ENCODE measurements at places on chromosomes 6 and 20. TPM values are rescaled to one million over a fixed set of nuclear protein-coding genes. Genes with fewer than 3 reads are reported as not detected.
A peak's percentile ranks its signal among the peaks of the same experiment; 100 is the strongest.

GRCh38 chr20:51085769-51086168 is 62.9 kb upstream of the KCNG1 start:
- no peaks in the 10 kb centered on the region for H3K36me3 ChIP-seq
- DNase-seq = no peak
- H3K4me1 ChIP-seq = peaks cover 23% of the 10 kb centered on the region
- no peak overlapping the region for H3K4me3 ChIP-seq

Gene BMP2
- 1.2 TPM for total RNA-seq

Gene TNFRSF6B
- not detected for total RNA-seq

Gene HLA-DRA
- total RNA-seq = 2.8 TPM

DNA sequence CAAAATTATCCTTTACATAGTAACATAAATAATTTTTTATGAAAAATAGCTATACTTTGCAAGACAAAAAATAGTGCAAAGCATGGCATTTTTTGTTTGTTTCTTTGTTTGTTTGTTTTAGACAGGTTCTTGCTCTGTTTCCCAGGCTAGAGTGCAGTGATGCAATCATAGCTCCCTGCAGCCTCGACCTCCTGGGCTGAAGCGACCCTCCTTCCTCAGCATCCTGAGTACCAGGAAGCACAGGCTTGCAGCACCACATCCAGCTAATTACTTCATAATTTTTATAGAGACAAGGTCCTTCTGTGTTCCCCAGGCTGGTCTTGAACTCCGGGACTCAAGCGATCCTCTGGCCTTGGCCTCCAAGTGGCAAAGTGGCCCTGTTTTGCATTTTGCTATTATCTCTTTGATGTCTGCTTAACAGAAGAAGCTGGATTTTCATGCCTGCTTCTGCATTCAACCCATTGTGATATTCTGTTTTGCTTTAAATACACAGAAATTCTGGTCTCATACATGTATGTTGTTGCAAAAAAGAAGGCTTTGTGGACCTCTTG is 49.4 kb upstream of the ZMYND8 start:
- no peak overlapping the region for H3K4me3 ChIP-seq
- peaks cover under 1% of the 10 kb centered on the region for H3K36me3 ChIP-seq

- no peak overlapping the region for H3K4me3 ChIP-seq
- peaks cover 32% of the 10 kb centered on the region for H3K36me3 ChIP-seq
- H3K27me3 ChIP-seq = peaks cover 4% of the 10 kb centered on the region
These were observed 180.6 kb upstream of the HTR1E start for GRCh38 chr6:86756640-86757229.

DNA sequence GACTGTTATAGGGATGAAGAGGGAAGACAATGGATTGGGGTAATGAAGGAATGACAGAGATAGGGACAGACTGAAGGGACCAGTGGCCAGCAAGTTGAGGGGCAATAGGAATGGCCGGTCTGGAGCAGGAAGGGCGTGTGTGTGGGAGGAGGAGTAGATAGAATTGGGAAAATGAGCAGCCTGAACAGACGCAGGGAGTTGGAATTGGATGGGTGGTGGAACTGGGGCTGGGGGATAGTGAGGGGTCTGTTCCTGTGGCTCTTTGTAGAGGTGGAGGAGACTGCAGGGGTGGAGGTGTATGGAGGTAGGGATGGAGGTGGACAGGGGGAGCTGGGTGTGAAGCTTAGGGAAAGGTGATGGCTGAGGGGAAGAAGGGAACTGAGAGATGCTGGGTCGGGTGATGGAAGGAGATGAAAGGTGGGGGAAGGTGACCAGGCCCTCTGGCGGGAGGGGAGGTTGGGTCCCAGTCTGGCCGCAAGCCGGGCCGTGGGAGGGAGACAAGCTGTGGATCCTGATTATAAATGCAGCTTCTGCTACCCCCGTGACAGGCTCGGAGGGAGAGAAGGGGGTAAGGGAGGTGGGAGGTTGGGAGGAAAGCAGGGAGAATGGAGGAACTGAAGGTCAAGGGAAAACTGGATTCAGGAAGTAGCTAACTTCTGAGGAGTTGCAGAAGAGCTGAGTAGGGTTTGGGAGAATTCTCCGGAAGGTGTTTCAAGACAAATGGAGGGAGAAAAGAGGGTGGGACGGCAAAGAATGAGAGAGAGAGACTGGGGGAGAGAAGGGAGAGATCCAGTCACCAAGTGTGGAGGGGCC is 5.2 kb downstream of the SYNGAP1 start:
- no peak for DNase-seq
- peaks cover 65% of the 10 kb centered on the region for H3K4me1 ChIP-seq
- peak overlapping the region; percentile 85 for H3K4me3 ChIP-seq
- peak overlapping the region; percentile 93 for H3K27ac ChIP-seq
- H3K27me3 ChIP-seq = no peaks in the 10 kb centered on the region

DNA sequence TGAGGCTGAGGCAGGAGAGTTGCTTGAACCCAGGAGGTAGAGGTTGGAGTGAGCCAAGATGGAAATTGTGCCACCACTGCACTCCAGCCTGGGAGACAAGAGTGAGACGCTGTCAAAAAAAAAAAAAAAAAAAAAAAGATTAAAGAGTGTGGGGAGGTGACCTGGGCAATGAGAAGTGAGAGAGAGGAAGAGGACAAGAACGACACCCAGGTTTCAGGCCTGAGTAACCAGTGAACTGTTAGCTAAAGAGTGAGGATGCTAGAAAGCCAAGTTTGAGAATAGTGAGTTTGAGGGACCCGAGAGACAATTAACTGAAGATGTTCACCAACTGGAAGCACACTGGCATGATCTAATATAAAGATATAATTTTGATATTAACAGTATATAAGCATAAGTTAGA is 85.4 kb upstream of the TNFAIP3 start:
- H3K4me1 ChIP-seq = peaks cover 10% of the 10 kb centered on the region
- H3K27me3 ChIP-seq = no peaks in the 10 kb centered on the region
- no peaks in the 10 kb centered on the region for H3K36me3 ChIP-seq
- no peak for DNase-seq
- no peak overlapping the region for H3K27ac ChIP-seq
- no peak overlapping the region for H3K4me3 ChIP-seq

DNA sequence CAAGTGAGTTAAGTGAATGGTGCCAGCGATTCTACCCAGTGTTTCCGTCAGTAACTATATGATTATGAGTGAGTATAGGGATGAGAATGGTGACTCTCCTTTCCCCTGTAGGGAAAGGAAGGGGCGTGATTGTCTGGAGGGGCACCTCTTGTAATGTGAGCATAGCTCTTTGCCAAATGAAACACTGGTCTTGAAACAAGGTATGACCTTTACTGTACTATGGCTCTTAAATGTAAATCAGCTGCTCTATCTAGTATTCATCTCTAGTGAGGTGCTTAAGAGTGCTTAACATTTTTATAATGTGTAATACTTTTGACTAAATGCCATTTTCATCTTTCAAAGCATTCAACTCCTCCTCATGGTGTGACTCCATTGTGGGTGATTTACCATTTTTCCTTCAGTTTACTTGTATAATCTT is 11.0 kb downstream of the PANK2 start:
- H3K27me3 ChIP-seq = no peaks in the 10 kb centered on the region
- peaks cover 65% of the 10 kb centered on the region for H3K4me1 ChIP-seq
- H3K36me3 ChIP-seq = 0 out of 2 replicates have a peak, but pooled peaks cover 10% of the 10 kb centered on the region
- no peak for DNase-seq
